ENCODE measurements at places on chromosomes 11 and 22.

DNA sequence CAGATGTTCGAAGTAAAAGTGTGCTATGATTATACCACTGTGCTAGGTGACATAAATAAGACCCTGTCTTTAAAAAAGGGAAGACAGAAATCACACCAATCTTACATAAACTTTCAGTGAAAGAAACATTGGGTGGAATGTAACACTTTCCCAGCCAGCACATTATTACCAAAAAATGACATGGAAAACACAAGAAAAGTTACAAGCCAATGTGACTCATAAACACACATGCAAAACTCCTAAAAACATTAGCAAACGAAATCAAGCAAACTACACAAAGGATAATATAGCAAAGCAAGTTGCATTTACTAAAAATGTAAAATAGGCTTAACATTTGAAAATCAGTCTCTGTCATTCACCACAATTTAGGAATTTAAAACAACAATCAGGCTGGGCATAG lies 47.0 kb downstream of the SBF2 start:
- no peak for DNase-seq

DNA sequence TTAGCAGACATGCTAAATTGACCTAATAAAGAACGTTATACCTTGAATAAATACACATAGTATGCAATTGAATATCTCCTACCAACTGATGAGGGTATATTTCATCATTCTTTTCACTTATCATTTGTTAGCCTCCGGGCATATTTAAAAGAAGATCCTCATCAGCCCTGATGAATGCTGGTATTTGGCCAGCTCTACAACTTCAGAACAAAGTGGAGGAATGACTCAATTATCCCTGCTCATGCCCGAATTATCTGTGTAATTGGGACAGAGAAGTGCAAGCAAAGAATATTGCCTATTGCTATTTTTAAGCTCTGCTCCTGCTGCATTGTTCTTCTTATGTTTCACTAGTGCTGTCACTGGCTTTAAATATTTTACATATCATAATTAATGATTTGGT lies 622.1 kb downstream of the METTL15 start:
- no peak for DNase-seq

DNA sequence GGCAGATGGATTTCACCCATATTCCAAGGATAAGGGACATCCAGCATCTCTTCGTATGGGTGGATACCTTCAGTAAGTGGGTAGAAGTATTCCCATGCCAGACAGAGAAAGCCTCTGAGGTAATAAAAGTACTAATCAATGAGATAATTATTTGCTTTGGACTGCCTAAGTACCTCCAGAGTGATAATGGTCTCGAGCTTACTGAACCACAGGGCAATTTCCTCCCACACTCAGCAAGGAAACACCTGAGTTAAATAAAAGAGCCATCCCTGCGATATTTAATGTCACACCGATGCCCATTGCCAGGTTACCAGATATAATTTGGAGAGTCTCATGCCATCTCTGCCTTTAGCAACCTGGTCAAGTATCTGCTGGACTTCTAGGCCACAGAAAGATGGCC lies 70.6 kb upstream of the MPEG1 start:
- no peak for DNase-seq

GRCh38 chr11:74004759-74005615 lies 3.9 kb downstream of the UCP3 start:
- no peak for DNase-seq

DNA sequence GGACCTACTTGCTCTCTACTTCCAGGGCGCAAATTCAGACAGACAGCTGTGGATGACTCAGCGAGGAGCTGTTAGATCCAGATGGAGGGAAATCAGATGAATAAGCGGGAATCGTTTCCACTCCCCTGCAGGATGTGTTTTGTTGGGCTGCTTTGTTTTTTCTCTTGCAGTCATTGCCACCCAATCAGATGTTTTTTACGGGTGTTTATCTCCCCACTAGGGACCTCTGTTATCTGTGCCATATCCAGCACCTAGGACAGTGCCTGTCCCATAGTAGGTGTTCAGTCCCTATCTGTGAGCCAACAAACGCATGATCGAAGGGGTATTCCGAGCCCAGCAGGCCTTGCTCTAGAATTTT lies 51.1 kb upstream of the PARVG start:
- DNase-seq = no peak

DNA sequence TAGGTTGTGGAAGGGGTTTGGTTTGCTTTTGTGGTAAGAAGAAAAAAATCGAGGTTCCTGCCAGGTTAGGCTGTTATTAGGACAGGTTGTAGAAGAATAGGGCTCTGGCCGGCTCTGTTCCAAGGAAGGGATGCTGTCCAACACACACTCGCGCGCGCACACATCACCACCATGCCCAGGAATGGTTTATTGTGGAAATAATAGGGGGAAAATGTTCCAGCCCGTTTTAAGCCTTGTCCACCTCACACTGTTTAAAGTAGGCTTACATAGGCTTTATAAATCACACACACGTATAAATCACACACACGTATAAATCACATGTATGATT lies 1.2 kb upstream of the ARHGAP20 start:
- DNase-seq = no peak

DNA sequence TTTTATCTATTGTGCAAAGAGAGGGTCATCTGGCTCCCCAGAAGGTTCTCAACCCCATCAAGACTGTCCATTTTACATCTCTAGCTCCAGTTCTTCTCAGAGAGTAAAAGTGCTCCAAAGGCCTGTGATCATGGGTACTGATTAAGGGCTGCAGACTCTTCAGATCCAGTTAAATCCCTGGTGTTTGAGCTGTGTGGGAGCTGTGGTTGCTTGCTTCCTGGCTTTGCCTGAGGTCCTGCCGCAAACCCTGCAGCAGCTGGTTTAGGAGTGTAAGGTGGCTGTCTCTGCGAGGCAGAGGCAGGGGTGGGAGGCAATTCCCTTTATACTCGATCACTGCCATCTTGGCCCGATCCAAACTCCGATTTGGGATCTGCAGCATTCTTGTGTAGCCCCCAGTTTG lies 1.2 kb downstream of the MRPL17 start:
- no peak for DNase-seq

- no peak for DNase-seq
Observed at GRCh38 chr11:1472180-1473005, 14.2 kb downstream of the MOB2 start.

DNA sequence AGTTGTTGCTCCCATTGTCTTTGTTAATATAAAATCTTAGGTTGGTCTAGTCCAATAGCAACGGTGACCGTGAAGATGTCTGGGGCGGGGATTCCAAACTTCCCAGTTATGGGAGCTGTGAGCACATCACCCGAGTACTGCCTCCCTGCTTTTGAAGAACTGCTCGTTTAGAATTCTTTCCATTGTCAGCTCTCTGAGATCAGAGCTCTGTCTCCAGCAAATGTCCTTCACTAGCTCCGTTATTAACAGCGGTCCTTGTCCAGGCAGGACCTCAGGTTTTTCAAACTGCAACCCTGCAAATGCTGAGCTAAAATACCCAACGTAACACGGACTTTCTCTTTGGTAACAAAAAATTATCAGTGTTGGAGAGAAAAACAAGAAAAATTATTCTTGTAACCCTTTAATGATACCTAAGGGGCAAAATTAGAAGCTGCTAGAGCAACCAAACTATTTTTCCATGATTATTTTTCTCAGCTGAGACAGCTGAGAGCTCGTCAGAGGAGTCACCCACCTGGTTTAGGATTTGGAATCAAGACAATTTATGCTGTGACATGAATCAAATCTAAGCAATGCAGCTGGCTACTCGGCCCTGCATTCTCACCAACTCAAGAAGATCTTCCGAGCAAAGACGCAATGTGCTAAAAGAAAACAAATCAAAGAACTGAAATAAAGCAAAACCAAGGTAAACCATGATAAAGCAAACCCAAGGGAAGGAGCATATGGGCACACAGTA lies 15.1 kb upstream of the EFCAB6 start:
- no peak for DNase-seq

DNA sequence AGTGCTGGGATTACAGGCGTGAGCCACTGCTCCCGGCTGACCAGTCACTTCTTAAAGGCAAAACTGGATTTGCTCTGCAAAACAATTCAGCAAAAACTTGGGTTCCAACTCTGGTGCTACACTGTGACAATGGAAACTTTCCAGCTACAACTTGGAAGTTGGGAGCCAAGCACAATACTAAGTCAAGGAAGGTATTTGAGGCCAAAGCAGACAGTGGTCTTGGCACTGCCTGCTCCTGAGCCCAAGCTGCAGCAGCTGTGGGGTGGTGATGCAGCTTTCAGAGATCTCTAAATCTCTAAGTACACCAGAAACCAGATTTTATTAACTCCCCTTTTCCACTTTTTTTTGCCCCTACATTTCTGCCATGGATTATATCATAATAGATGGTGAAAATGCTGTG lies 17.5 kb downstream of the ADM start:
- no peak for DNase-seq

DNA sequence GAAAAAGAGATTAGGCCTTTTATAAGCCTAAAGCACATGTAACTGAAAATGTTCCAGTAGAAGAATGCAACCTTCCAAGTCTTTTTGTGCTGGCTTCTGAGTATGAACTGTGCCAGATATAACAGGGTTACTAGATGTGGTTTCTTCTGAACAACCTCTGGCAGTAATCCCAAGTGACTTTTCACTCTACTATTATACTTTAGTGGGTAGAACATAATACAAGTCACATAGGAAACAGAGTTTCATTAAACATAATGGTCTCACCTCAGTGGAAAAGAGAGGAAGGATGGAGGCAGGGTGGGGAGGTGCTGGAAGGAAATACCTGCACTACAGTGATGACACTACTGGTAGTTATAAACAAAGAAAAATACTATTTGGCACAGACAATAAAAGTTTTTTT lies 81.3 kb downstream of the PHF21A start:
- no peak for DNase-seq

GRCh38 chr22:32971276-32971675 lies 86.9 kb downstream of the SYN3 start:
- no peak for DNase-seq

DNA sequence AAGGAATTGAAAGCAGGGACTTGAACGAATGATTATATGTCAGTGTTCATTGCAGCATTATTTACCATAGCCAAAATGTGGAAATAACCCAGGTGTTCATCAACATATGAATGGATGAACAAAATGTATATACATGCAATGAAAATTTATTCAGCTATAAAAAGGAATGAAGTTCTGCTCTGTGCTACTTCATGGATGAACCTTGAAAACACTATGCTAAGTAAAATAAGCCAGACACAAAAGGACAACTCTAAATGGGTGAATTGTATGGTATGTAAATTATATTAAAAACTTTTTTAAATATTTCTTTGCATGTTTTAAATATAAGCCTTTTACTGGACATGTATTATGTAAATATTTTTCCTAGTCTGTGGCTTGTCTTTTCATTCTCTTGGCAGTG lies 107.0 kb downstream of the ME3 start:
- no peak for DNase-seq

DNA sequence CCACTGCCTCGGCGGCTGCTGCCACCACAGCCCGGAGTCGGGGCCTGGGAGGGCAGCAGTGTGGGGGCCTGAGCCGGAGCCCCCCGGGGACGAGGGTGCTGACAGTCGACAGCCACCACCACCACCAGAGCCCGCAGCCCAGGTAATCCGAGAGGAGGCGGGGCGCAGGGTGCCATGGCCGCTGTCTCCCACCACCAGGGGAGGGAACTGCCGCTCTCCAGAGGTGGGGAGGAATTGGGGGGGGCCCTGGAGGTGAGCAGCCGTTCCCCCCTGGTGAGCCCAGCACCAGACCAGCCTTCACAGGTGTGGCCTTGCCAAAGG lies 12.6 kb downstream of the TRIOBP start:
- no peak for DNase-seq

- no peak for DNase-seq
Observed at GRCh38 chr11:83711106-83711527, 424.9 kb upstream of the CCDC90B start.

DNA sequence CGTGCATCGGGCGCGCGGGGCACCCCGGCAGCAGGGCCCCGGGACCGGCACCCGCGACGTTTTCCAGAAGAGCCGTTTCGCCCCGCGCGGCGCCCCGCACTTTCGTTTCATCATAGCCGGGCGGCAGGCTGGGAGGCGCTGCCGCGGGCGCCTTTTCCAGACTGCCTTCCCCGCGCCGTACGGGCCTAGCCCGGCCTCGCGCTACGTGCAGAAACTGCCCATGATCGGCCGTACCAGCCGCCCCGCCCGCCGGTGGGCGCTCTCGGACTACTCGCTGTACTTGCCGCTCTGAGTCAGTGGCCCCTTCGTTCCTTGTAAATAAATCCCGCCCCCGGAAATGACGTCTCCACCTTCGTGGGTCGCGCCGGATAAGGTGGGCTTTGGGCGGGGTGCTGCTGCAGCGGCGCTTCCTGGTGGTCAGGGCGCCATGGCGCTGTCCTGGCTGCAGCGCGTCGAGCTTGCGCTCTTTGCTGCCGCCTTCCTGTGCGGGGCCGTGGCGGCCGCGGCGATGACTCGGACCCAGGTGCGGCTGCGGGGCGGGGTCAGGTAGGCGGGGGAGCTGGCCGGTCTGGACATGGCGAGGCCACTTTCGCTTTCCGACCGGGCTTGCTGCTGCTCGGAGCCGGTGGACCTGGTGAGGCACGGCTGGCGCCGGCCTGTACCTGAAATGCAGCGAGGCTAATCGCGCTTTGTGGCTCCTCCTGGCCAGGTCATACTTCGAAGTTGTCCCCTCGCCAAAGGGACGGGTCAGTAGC lies at the start of gene TMEM179B:
Gene TMEM179B (plus strand): TSS at position 398 of the 755 bp plus-strand sequence. CDS start 30 bp downstream, at position 428.
- peak; percentile 94 for DNase-seq

DNA sequence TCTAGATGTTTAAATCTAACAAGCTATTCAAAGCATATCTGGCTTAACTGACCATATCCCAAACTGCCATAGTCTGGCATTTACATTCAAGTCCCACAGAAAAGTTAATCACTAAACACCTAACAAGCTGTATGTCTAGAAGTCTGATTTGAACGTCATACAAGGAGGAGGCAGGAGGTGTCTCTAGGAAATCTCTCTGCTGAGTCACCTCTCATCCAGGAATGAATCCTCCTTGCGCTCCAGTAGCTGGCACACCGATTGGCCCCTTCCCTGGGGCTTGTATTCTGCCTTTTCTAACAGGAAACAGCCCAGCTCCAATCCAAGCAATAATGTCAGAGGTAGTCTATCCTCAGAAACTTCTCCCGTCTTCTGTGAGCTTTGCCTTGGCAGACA lies 31.8 kb downstream of the FEZ1 start:
- DNase-seq = no peak

DNA sequence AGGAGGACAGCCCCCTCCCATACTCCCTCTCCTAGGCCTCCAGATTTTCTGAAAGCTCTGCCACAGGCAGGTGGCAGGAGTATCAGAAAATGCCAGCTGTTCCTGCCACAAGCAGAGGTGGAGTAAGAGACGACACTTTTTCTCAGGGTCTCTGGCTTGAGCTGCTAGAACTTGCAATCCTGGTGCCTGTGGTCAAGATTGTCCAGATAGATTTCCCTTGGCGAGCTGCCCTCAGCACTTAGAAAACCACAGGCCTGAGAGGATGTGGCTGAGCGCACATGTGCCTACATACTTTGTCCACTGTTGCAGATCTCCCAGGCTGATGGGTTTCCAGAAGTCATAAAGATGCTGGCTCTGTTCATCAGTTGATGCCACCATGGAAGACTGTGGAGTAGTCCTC lies 65.7 kb upstream of the NAV2 start:
- DNase-seq = no peak

- DNase-seq = no peak
Observed at GRCh38 chr11:60875366-60876167, 8.2 kb downstream of the ZP1 start.
